Activated CD4-positive, alpha-beta T cell treated with anti-CD3 and anti-CD28 coated beads for 36 hours (primary cell): ENCODE measurements at places on chromosomes 1 and 21. TPM values are rescaled to one million over a fixed set of nuclear protein-coding genes. Genes with fewer than 3 reads are reported as not detected.

- no peak for DNase-seq
Observed at GRCh38 chr21:42862774-42863503, 16.4 kb downstream of the WDR4 start.

GRCh38 chr1:166705376-166706289 is 133.6 kb upstream of the POGK start:
- no peak for DNase-seq

Gene ITLN2
- not detected for total RNA-seq

- no peak for DNase-seq
Observed at GRCh38 chr1:180175291-180175690, 20.6 kb downstream of the QSOX1 start.

Gene TMEM9
- 15.7 TPM for total RNA-seq

Gene FMO4
- 1.4 TPM for total RNA-seq

Gene OR2L5
- total RNA-seq = not detected

Gene CORT
- not detected for total RNA-seq

Gene GBP6
- total RNA-seq = 0.46 TPM

DNA sequence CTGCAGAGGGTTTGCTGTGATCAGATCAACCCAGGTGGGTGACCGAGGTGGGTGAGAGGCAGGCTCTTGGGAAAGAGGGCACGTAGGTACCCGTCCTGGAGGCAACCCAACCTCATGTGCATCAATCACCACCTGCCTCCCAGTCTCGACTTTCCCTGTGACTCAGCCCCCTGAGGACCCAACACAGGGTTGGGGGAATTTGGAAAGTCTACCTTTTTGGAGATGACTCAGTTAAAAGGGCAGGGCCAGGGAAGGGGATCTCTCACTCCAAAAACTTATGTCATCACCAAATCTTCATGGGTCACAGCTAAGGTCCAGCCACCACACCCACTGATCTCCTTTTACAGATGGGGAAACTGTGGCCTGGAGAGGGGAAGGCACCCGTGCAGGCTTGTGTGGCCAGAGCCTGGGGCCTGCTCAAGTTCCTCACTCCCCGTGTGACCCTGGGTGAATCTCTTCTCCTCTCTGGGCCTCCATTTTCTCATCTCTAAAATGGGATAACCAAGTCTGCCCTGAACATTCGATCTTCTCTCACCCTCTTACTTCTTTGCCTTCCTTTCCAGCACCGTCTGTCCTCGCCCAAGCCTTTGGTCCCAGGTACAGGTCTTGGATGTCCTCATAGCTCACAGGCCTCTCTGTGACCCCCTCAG is 34.6 kb upstream of the WNT4 start:
- peak; percentile 58 for DNase-seq

DNA sequence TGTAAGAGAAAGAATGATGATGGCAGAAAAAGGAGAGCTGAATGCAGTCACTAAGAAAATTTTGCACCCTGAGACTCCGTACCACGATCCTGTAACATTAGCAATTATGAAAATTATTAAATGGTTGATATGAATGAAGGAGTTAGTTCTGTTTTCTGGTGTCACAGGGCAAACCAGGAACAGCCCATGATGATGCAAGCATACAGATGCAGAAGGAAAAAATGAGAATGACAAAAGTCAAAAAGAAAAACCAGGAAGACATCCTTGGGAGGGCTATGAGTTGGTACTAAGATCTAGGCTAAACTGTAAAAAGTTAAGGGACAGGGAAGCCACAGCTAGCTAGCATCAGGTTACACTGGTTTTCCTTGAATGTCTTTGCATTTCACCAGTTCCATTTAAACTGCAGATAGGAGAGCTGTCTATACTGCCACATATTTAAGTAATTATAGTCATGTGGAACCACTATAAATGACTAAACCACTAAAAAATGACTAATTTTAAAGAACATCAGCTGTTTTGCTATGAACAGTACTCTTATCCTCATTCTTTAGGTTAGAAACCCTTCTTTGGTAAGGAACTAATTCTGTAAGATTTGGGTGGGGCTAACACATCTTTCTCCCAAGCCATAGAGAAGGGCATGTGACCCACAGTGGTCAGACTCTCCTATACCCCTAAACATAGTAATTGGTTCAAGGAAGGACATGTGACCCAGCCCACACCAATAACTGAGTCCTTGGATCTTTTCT is 11.4 kb downstream of the DOCK7 start:
- no peak for DNase-seq

GRCh38 chr1:46523496-46524353 is 27.7 kb downstream of the KNCN start:
- no peak for DNase-seq

Gene SYPL2
- not detected for total RNA-seq

Gene MGST3
- 49.1 TPM for total RNA-seq

Gene SLC25A34
- 0.82 TPM for total RNA-seq

GRCh38 chr1:230992100-230992774 is 13.3 kb downstream of the ARV1 start:
- no peak for DNase-seq

- no peak for DNase-seq
Observed at GRCh38 chr1:147252540-147252939, 10.1 kb downstream of the CHD1L start.

Gene FNDC5
- not detected for total RNA-seq

DNA sequence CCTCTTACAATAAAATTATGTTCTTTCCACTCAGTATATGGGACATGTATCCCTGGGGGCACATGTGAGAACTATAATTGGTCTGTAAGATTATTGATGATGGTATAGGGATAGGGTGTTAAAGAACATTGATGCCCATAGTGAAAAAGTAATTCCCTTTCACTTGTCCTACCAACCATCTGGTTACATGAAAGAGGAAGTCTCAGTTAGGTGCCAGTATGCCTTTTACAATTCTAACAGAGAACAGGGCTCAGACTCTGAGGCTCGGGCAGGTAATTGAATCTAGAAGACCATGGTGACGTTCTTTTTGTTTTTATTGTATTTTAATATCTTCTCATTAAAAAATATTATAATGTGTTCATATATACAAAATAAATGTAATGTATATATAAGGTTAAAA is 113.6 kb downstream of the FGGY start:
- no peak for DNase-seq

Gene ACTL8
- total RNA-seq = 0.09 TPM
